AG09319 (cell line): ENCODE measurements at places on chromosomes 3 and 15.
A peak's percentile ranks its signal among the peaks of the same experiment; 100 is the strongest.

DNA sequence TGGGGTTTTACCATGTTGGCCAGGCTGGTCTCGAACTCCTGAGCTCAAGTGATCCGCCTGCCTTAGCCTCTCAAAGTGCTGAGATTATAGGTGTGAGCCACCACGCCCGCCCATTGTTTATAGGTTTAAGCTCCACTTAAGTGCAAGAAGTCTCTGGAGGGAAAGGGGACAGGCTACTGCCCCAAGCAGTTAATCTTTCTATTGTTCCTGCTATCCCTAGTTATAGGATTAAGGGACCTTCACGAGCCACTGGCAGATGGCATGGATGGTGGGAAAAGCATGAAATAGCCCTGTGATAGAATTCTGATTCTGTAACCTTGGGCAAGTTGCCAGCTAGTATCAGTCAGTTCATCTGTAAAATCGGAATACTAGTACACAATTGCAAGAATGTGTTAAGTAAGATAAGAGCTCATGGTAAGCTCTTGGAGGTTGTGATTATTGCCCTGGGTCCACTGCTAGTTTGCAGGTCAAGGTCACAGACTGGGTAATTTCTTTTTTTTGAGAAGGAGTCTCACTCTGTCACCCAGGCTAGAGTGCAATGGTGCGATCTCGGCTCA lies 5.3 kb upstream of the RBPMS2 start:
- DNase-seq = no peak

DNA sequence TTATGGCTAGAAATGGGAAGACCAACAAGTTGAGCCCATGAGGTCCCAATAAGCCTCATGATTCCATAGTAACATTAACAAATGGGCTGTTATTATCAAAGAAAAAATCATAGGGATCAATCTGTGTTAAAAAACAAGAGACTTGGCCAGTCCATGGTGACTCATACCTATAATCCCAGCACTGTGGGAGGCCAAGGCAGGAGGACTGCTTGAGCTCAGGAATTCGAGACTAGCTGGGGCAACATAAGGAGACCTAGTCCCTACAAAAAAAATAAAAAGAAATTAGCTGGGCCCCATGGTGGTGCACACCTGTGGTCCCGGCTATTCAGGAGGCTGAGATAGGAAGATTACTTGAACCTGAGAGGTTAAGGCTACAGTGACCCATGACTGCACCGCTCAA lies 124.8 kb downstream of the DMXL2 start:
- DNase-seq = no peak

DNA sequence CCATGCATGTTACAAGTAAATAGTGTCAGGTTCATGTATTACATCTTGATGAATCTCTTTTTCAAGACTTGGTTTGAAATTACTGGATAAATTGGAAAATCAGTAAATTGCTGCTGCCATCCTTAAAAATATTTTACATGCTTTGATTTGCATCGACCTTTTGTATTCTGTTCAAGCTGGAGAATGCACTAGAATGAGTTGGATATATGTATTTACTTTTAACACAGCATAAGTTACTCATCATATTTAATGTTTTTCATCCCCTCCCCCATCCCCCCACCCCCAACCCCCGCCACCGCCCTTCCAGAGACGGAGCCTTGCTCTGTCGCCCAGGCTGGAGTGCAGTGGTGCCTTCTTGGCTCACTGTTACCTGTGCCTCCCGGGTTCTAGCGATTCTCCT lies 16.8 kb downstream of the UBE2E1 start:
- no peak for DNase-seq

GRCh38 chr3:130658678-130659077 lies 88.0 kb downstream of the PIK3R4 start:
- DNase-seq = peak; percentile 11

GRCh38 chr3:17055374-17056276 lies 170.9 kb downstream of the PLCL2 start:
- peak; percentile 40 for DNase-seq

- DNase-seq = no peak
Measured at GRCh38 chr3:173893066-173893465, 495.5 kb downstream of the NLGN1 start.

DNA sequence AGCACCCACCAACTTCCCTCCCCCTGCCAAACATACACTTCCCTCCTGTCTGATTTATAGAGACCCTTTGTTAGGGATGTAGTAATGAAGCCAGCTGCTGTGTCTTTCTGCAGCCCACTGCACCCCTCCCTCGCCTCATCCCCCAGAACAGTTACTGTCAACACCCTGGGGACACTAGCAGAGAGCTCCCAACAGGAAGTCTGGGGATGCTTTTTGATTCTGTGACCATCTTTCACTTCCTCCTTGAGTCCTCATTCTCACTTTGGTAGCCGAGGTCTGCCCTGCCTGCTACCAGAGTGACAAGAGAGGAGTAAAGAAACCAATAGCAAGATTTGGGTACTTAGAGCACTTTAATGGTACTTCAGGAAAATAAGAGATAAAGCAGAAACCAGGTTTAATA lies 201.6 kb downstream of the SATB1 start:
- DNase-seq = no peak

GRCh38 chr3:160480931-160481330 lies 31.3 kb upstream of the TRIM59 start:
- no peak for DNase-seq

GRCh38 chr15:60407415-60407805 lies 9.6 kb upstream of the ANXA2 start:
- DNase-seq = no peak

GRCh38 chr3:150656316-150656715 lies 47.4 kb downstream of the ERICH6 start:
- DNase-seq = no peak
